Colonic mucosa (tissue), 4 donors: ENCODE measurements at places on chromosomes 7 and 10. TPM values are rescaled to one million over a fixed set of nuclear protein-coding genes. Genes with fewer than 3 reads are reported as not detected.

MMD2 gene
- not detected for total RNA-seq

DNA sequence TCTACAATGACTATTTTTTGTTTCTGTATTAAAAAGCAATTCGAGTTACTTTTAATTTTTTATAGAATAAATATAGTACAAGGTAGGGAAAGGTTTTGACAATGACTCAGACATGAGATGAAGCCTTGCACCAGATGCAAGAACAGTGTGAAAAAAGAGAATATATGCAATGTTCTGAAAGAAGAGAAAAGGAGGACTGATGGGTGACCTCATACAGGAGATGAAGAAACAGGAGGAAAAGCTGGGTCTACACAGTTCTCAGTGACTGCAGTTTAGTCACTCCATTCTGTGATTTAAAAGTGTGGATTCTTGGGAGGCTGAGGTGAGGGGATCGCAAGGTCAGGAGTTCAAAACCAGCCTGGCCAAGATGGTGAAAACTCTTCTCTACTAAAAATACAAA, 38.3 kb upstream of the YAE1 start:
- no peak overlapping the region for H3K27ac ChIP-seq
- no peak overlapping the region for H3K4me3 ChIP-seq
- no peaks in the 10 kb centered on the region for H3K4me1 ChIP-seq
- DNase-seq = no peak

CFAP69 gene
- total RNA-seq = 3.6 TPM

DNA sequence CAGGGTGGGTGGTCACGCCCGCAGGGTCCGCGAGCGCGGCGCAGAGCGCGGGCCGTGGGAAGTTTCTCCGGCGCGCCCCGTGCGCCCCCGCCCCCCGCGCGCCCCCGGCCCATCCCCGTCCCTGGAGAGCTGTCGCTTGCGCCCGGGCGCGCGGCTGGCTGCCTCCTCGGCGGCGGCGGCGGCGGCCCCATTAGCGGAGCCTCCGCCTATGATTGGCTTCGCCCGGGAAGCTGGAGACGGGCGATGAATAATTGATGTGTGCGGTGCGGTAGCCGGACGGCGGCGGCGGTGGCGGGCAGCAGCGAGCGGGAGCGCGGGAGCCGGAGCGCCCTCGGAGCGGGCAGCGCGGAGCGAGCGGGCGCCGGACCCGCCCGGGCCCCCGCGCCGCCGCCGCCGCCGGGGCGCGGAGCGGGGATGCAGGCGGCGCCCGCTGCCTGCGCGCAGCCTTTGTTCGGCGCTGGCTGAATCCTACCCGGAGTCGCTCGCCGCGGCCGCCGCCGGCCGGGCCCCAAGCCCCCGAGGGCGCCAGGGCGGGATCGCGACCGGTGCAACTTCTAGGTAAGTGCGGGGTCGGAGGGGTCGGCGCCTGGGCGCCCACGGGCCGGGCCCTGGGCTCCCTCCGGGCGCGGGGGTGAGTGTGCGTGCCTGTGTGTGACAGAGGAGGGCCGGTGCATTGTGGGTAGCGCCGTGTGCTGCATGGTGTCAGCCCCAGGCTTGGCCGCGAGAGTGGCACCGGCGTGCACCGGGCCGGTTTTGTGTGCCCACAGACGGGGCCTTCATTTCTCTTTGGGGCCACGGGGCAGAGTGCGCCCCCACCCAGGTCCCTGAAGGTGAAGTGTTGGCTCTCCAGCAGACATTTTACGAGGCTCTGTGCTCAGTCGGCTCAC, 103.8 kb upstream of the PPIF start:
- no peaks in the 10 kb centered on the region for H3K36me3 ChIP-seq
- no peaks in the 10 kb centered on the region for H3K27me3 ChIP-seq
- H3K4me3 ChIP-seq = peak overlapping the region; percentile 42
- DNase-seq = peak; percentile 43
- peak overlapping the region; percentile 67 for H3K27ac ChIP-seq
- H3K4me1 ChIP-seq = peaks cover 14% of the 10 kb centered on the region

- no peak overlapping the region for H3K4me3 ChIP-seq
- no peak overlapping the region for H3K27ac ChIP-seq
- H3K4me1 ChIP-seq = peaks cover 6% of the 10 kb centered on the region
- H3K36me3 ChIP-seq = peaks cover 22% of the 10 kb centered on the region
Observed at GRCh38 chr10:104257235-104257634, 2.5 kb downstream of the GSTO1 start.

MYOF gene
- total RNA-seq = 88.1 TPM

CHST15 gene
- total RNA-seq = 10.2 TPM

DNA sequence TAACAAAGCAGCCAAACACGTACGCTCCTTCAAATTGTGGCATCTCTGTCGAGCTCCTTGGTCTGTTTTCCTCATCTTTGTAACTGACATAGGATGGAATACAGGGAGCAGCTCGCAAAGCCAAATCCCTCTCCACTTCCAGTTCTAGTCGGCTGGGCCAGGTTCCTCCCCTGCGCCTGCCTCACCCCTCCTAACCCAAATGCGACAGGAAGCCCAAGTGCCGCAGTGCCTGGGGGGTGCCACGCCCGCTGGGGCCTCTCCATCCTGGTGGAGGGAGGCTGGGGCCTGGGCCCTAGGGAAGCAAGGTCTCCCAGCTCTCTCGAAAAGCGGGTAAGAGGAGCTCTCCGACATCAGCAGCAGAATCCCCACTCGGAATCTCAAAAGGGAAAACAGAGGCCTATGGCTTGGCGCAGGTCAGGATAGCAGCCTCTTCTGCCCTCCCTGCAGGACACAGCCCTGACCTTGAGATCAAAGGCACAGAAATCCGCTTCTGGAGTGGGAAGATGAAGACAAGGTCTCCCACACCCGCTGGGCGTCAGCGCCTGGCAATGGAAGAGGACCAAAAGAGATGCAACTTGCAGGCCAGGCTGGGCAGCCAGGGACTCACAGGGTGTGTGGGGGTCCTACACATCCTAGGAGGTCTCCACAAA, 165.8 kb downstream of the NRF1 start:
- no peaks in the 10 kb centered on the region for H3K36me3 ChIP-seq
- no peak for DNase-seq
- no peak overlapping the region for H3K27ac ChIP-seq
- H3K4me3 ChIP-seq = no peak overlapping the region
- peaks cover 21% of the 10 kb centered on the region for H3K4me1 ChIP-seq

HPSE2 gene
- 1.0 TPM for total RNA-seq

DNA sequence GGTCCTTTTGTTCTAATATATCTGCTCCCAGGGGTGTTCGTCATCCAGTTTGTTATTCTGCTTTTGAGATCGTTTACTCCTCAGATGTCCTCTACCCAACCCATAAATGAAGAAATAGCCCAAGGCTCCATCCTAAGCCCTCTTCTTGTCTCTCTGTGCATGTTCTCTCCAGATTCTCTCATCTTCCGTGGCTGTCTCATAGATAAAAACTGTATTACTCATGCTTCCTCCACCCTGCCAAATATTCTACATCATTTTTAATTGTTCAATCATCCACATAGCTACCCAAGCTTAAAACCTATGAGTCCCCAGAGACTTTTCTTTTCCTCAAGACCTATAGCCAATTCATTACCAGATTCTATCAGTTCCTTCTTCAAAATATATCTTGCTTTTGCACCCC, 44.9 kb downstream of the CAV1 start:
- H3K4me3 ChIP-seq = no peak overlapping the region
- H3K36me3 ChIP-seq = no peaks in the 10 kb centered on the region
- H3K27ac ChIP-seq = no peak overlapping the region
- no peak for DNase-seq
- H3K27me3 ChIP-seq = no peaks in the 10 kb centered on the region
